Spinal cord (tissue), 10 donors: ENCODE measurements at places on chromosomes 1 and 21. TPM values are rescaled to one million over a fixed set of nuclear protein-coding genes. Genes with fewer than 3 reads are reported as not detected.

CCDC17 gene
- total RNA-seq: 1.0 TPM

- DNase-seq: no peak
Observed at GRCh38 chr1:111878649-111879048, 110.8 kb downstream of the KCND3 start.

DNA sequence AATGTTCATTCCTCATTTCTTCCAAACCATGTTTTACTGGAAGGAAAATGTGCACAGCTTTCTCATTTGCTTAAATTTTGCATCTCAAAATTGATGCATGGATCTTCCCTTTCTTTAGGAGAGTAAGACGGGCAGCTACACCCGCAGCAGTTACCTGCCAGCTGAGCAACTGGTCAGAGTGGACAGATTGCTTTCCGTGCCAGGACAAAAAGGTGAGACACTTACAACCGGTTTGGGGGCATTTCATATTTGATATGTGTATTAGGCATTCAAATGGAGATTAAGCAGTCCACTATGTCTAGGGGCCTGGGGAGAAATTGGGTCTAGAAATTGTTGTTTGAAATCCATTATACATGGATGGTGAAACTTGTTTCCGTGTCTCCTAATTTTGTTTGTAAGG is 12.9 kb downstream of the C8A start:
- no peak for DNase-seq

DNA sequence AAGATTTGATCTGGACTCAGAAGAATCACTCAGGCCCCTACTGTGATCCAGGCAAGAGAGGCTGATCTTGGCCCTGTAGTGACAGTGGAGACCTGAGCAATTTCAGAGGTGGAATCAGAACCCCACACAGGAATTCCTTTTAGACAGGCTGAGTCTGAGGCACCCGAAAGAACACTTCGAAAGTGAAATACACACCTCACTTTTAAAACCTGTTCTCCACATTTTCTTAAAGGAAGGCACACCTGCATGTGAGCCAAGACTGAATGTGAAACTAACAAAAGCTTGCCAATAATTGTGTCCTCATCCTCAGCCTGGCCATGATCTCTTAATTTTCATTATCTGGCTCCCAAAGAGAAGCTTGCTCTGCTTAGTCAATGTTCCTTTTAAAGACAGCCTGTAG is 32.2 kb downstream of the SIPA1L2 start:
- no peak for DNase-seq

DNA sequence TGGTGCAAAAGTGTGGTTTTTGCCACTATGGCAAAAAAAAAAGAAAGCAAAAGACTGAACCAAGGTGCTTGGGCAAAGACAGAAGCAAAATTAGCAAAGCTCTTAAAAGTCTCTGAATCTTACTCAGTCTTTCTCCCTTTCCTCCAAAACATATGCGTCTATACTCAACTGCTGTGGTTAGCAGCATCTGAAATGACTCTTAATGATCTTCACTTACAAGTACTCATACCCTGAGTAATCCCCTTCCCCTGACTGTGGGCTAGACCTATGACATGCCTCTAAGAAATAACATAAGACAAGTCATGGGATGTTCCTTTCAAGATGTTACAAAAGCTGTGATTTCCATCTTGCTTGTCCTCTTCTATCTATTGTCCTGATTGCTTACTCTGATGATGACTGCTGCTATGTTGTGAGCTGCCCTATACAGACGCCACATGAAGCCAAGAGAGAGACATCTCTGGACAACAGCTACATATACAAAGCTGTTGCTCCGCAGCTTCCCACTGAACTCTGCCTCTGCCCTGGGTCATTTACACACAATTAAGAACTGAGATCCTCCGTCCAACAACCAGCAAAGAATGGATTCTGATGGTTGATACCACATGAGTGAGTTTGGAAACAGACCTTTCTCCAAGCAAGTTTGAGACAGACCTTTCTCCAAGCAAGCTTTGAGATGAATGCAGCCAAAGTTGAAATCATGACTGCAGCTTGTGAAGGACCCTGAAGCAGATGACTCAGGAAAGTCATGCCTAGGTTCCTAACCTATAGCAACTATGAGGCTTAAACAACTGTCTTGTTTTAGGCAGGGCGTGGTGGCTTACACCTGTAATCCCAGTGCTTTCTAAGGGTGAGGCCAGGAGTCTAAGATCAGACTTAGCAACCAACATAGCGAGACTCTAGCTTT is 55.2 kb downstream of the PUM1 start:
- no peak for DNase-seq

DNA sequence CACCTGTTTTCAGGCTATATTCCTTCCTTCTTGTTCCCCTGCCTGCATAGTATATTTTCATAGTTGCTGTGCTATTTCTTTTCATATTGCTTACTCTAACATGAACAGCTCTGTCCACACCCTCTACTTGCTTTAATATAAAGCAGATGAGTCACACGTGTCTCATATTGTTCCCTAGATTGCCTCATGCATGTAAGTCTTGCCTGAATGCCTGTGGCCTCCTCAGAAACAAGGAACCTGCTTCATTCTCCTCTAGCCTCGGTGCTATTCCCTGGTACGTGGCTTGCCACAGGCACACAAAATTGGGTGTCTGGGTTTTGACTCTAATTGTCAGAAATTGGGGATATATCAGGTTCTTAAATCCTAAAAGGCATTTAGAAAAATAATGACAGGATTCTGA is 16.5 kb upstream of the PKP1 start:
- no peak for DNase-seq

NPHS2 gene
- not detected for total RNA-seq

DNA sequence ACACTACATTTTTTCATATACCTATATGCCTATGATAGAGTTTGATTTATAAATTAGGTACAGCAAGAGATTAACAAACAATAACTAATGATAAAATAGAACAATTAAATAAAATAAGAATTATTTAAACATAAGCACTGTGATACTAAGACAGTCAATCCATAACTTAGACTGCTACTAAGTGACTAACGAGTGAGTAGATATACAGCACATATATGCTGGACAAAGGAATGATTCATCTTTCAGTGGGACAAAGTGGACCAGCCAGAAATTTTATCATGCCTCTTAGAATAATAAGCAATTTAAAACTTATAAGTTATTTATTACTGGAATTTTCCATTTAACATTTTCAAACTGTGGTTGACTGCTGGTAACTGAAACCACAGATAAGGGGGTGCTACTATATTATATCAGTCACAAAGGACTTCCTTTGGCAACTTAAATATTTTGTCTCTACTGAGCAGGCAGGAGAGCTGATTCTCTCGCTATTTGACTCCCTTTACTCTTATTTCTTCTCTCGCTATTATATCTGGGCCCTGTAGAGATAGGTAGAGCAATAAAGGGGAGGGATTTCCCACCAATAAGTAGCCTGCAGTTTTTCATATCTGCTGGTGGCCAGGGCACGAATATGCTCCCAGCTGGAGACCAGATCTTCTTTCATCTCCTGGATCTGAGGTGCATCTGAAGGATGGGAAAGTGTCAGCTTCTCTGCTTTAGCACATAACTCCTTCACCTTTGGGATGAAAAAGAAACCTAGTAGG is 10.8 kb downstream of the SPTA1 start:
- DNase-seq: no peak

GRCh38 chr1:116807394-116808199 is 53.4 kb downstream of the CD2 start:
- DNase-seq: no peak

DNA sequence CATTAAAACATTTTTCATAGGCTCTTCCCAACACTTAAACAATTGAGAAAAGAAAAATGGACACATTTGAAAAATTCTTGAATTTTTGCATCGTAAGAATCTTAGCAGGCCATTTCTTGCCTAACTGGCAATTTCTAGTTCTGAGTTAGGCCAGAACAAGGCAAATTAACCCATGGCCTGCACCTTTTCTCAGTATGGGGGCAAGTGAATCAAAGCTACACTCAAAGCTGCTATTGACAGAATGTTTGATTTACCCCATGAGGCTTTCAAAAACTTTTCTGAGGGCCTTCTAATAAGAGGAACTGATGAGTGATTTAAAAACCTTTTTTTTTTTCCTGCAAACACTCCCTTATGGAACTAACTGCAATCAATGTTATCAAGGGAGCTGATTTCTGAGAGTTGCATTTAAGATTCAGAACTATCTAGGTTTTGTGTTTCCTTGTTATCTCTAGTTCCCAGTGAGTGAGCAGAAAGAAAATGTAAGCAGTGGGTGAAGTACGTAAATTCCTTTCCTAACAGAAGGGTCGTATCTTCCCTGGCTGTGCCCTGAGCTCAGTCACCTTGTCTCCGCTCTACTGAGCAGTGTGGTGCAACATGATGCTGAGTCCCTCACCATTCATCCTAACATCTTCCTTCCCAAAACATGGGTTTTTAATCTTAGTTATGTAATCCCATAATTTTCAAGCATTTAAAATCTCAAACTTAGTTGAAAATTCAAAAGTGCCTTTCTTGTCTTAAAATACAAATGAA is 353.7 kb downstream of the DPYD start:
- no peak for DNase-seq
